ENCODE measurements at places on chromosomes 13 and 19. TPM values are rescaled to one million over a fixed set of nuclear protein-coding genes. Genes with fewer than 3 reads are reported as not detected.

The FXYD3 gene
- total RNA-seq = 1.5 TPM

The ETV2 gene
- 1.5 TPM for total RNA-seq

- peaks cover 9% of the 10 kb centered on the region for H3K36me3 ChIP-seq
- no peaks in the 10 kb centered on the region for H3K4me1 ChIP-seq
- no peaks in the 10 kb centered on the region for H3K27me3 ChIP-seq
- H3K27ac ChIP-seq = no peak overlapping the region
These were observed 166.4 kb downstream of the CACNA1A start for GRCh38 chr19:13339869-13340268.

- no peak overlapping the region for H3K27ac ChIP-seq
- peaks cover 57% of the 10 kb centered on the region for H3K36me3 ChIP-seq
- H3K27me3 ChIP-seq = no peaks in the 10 kb centered on the region
- no peak overlapping the region for H3K4me3 ChIP-seq
- no peak for DNase-seq
These were observed 31.9 kb downstream of the ATP4B start for GRCh38 chr13:113625965-113626721.

The FAM216B gene
- total RNA-seq = not detected

GRCh38 chr13:113736258-113736731 lies 22.7 kb upstream of the TMEM255B start:
- H3K4me1 ChIP-seq = no peaks in the 10 kb centered on the region
- H3K36me3 ChIP-seq = no peaks in the 10 kb centered on the region
- DNase-seq = no peak
- H3K27me3 ChIP-seq = no peaks in the 10 kb centered on the region
- H3K27ac ChIP-seq = no peak overlapping the region

All from H9 (cell line).